ENCODE measurements at places on chromosomes 5 and 9.

- no peak for DNase-seq
Measured at GRCh38 chr5:84382363-84383295, 2.1 kb downstream of the EDIL3 start.

DNA sequence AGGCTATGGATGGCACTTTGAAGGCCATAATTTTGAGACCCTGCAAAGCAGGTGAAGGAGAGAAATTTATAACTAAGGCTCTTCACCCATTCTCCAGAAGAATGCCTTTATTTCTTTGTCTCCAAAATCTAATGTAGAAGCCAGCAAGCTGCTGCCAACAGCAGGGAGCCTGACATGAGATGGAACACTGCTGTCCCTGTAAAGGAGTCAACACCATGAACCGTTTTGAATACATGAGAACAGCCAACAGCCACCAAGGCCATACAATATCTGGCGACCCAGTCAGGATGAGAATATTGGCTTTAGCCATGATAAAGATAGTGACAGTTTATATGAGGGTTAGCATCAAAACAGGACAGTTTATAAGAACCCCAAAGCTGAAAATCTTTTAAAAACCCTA is 121.2 kb upstream of the LIFR start:
- no peak for DNase-seq

- DNase-seq: no peak
Measured at GRCh38 chr9:130918826-130919558, 20.1 kb downstream of the FIBCD1 start.

DNA sequence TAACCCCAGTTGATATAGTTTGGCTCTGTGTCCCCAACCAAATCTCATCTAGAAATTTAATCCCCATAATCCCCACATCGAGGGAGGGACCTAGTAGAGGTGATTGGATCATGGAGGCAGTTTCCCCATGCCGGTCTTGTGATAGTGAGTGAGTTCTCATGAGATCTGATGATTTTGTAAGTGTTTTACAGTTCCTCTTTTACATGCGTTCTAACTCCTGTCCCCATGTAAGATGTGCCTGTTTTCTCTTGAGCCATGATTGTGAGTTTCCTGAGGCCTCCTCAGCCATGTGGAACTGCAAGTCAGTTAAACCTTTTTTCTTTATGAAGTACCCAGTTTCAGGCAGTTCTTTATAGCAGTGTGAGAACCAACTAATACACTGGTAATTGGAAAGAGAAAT is 73.6 kb downstream of the CDH12 start:
- DNase-seq: no peak

DNA sequence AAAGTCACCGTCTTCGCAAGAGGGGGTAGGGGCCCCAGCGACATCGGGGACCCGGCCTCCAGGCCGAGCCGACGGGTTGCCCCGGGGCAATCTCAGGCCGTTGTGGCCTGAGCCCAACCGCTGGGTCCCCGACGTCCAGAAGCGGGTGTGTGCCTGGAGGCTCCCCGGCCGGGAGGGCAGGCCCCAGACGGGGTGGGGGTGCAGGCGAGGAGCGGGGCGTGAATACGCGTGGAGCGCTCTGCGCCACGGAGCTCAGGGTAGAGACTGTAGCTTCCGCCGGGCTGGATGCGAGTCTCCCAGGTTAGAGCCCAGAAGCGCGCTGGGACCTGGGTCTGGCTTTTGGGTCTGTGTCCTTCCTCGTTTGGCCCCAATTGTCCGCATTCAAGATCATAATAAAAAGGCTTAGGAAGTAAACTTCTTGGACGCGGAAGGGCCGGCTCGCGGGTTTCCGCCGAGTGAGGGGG is 3.5 kb downstream of the BARX1 start:
- no peak for DNase-seq

DNA sequence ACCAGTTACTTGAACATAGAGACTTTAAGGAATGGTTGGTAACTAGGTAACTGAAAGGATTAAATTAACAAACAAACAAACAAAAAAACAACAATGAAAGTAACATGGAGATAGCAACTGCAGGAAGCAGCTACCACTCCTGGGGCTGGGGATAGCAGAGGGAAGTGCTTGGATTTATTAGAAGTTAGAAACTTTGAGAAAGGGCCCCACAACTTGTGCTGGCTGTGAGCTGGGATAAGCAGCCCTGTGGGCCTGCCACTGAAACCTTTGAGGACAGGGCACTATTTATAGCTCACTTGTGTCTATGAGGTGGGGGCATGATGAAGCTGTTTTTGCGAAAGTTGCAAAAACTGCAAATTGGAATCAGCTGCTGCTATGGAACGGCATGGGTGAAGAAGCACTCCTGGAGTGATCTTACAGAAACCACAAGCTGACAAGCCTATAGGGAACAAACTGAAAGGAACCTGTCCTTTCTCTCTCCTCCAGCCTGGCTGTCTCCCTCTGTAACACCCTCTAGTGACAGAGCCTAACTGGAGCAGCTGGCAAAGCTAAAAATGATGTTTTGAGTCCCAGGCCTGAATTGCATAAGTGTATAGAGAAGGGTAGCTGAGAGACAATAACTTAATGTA is 91.4 kb upstream of the RANBP6 start:
- DNase-seq: no peak

DNA sequence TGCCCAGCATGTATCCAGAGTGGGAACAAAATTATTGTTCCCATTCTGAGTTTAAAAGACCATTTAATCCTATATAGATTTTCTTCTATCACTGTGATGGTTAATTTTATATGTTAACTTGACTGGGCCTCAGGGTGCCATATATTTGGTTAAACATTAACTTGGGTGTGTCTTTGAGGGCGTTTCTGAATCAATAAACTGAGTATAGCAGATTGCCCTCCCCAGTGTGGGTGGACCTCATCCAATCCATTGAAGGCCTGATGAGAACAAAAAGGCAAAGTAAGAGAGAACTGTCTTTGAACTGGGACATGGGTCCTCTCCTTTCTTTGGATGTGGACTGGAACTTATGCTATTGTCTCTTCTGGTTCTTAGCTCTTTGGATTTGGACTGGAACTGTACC is 17.3 kb downstream of the RIOK2 start:
- DNase-seq: no peak
